ENCODE measurements at places on chromosomes 7 and 10.

GRCh38 chr10:86413046-86413728 is 46.6 kb upstream of the GRID1 start:
- DNase-seq: no peak

- DNase-seq: no peak
Measured at GRCh38 chr7:142506601-142507000, 242.7 kb upstream of the PRSS1 start.

- DNase-seq: no peak
Measured at GRCh38 chr10:17497446-17498030, 43.1 kb upstream of the ST8SIA6 start.

GRCh38 chr10:35554036-35554435 is 51.1 kb upstream of the GJD4 start:
- DNase-seq: no peak

GRCh38 chr7:17007841-17008240 is 126.1 kb upstream of the AGR3 start:
- no peak for DNase-seq

- no peak for DNase-seq
Measured at GRCh38 chr7:107694386-107694785, 33.8 kb downstream of the SLC26A4 start.

DNA sequence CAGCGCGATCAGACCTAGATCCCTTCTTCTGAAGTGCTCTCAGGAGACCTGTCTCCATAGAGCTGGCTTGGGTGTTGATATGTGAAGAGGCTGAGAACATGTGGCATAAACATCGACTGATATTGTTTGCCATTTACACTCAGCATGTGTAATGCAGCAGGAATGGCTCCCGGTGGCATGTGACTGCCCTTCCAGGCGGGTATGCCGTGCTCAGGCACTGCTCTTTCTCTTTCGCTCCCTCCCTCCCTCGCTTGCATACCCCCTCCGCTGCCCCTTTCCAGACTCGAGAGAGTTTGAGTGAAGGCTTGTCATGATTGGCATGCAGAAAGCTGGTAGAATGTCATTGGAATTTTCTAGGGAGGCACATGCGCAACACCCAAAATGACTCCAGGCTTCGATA is 107.3 kb upstream of the PDCD4 start:
- no peak for DNase-seq

DNA sequence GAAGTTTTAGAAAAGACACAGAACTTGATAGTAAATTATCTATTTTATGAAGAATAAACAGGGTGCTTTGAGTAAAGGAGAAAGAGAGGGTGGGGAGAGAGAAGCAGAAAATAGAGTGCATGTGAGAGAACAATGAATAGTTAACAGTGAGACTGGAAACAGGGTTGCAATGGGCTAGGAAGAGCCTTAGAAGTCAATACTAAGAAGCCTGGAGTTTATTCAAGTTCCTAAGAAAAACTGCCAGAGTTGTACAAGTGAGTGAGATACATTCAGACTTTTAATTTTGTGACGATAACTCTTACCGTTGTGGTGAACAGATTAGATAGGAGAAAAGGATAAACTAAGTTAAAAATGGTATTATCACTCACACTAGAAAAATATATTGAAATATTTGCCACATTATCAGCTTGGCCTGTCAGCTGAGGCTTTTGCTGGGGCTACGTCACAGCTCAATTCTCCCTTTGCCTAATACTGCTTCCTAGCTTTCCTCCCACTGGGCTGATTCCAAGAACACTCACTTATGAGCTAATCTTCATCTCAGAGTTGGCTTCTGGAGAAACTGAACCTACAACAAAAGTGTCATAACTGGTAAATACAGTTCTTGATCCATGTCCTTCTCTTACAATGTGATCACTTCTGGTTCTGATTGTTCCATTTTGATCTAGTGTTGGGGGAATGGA is 92.7 kb downstream of the SEMA3D start:
- no peak for DNase-seq

DNA sequence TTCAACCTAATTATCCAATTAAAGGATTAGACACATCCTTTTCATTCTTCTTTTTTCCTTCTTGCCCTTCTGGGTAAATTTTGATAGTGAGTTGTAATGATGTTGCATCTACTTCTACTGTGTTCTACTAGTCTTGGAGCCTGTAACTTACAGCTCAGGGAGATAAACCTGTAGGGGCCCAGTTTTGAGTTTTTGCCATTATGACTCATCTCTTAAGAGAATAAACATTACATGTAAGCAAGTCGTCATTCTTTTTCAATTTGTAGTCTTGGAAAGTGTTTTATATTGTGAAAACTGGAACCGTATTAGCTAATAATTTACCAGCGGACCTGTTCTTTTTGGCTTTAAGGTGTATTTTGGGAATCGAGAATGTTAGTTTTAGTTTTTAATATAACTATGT is 89.7 kb upstream of the RPA3 start:
- DNase-seq: no peak

DNA sequence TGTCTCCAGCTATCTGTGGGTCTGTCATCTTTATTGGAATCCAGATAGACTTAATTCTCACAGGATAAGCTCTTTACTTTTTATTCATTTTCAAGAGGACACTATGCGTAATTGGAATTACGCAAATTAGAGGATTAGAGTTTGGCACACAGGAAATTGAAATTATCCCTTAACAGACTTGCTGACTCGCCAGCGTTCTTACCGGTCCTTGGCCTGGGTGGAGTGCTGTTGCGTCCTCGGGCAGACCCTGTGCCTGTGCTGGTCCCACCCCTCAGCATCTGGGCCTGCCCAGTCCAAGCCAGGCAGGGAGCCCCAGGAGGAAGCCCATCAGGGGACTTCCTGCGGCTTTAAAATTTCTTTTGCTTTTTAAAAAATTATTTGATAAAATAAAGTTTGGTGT is 101.8 kb downstream of the MKI67 start:
- no peak for DNase-seq

DNA sequence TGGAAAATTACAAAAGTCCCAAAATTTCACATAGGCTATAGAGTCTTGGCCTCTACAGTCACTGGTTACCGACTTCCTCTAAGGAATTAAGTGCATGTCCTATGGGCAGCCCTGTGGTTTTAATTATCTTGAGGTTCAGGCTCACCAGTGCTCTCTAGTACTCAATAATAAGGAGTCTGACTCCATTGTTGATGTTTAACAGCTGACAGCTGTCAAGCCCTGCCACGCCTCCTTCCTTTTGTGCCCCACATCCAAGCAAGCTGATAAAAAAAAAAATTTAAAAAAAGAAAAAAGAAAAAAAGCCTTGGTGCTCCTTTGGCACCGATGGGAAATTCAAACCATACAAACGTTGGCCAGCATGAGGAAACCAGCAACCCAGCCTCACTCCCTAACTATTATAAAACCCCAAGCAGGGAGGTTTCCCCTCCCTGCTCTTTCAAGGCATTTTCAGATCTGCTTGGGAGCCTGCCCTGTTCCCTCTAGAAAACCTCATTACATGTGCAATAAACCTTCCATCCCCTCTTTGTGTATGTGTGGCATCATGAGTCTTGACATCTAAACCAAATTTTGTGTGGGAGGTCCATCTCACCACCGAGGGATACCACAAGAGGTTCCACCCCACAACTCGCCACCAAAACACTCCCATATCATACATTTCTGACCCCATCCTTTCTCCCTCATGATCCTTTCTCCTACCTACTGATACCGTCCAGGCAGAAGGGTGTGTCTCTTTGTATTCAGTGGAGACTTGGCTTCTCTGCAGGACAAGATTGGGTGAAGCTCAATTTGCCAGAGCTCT is 70.9 kb upstream of the CCDC71L start:
- DNase-seq: no peak

DNA sequence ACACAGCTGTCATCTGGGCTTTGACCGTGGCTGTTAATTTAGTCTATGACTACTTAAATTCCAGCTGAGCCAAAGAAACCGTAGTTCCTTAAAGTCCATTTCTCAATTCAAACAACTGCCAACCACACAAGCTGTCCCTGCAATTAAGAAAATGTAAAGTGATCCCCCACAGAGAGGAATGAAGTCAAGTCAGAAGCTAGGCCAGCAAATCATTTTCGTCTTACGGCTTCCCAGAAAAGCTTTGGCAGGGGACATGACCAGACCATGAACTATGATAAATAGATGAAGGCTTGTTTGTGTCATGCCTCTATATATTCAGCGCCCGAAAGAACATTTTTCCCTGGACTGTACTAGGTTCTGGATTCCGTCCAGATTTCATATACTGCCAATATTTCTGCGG is 54.6 kb downstream of the HACD1 start:
- DNase-seq: no peak

GRCh38 chr10:73117976-73118743 is 7.9 kb downstream of the NUDT13 start:
- no peak for DNase-seq

- no peak for DNase-seq
Measured at GRCh38 chr7:108109221-108109908, 20.8 kb downstream of the LAMB4 start.

DNA sequence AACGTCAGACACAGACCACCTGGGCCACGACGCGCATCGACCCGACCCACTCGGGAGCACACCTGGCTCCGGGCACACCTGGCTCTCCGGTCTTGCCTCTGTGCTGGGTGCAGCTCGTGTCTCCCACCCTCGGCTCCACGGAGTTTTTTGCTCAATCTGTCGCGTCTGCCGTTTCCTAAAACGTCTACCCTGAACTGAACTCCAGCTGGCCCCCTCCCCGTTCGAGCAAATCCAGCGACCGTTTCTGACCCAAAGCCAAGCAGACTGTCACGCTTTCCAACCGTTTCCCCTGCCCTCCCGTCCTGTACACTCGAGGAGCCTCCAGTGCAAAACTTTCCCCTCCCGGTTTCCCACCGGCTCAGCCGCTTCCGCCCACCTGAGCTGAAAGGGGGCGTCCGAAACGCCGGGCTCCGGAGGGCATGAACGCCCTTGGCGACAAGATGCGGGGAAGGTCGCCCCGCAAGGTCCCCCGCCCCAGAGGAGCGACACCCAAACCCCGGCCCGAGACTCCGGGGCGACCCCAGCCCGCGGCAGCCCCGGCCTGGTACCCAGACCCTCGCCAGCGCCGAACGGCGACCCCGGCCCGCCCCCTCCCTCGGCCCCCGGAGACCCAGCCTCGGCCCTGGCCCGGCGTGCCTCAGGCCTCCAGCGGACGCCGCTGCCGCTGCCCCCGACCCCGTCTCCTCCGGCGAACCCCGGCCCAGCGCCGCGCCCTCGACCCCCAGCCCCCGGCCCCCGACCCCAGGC is 557 bp downstream of the CYTH3 start:
- no peak for DNase-seq

GRCh38 chr7:155799514-155799913 is 12.7 kb downstream of the SHH start:
- DNase-seq: no peak

DNA sequence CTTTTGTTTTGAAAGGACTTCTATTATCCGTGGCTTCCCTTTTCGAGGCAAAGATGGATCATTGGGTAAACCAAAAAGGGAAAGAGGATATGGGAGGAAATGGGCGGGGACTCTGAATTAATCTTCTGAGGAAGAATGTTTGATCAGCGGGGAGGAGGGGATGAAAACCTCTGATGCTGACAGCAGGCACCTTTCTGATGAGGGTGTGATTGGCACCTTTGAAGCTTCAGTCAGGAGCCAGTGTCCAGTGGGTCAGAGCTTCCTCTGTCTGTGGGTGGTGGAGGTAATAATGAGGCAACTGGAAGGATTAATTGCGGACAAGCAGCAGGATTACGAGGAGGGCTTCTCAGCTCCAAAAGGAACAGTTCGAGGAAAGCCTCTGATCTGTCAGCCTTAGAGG is 877.6 kb downstream of the LRMDA start:
- no peak for DNase-seq

DNA sequence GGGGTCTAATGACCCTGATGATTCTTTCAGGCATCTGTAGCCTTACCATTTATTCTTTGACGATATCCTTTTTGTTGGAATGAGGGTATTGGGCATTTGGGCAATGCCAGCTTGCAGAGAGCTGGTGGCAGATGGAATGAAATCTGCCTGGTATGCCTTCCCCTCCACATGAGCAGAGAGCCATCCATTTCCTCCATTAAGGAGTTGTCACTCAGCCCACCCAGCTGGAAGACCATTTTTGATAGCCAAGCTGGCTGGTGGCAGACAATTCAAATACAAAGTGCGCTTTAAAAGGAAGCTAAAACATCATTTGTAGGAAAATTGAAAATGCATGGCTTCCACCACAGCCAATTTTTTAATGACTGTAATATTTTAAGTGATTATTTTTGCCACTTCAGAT is 240.1 kb upstream of the SLC26A5 start:
- no peak for DNase-seq

GRCh38 chr10:44673245-44673983 is 237.7 kb upstream of the TMEM72 start:
- no peak for DNase-seq

- no peak for DNase-seq
Measured at GRCh38 chr10:97089209-97089870, 96.4 kb downstream of the SLIT1 start.

DNA sequence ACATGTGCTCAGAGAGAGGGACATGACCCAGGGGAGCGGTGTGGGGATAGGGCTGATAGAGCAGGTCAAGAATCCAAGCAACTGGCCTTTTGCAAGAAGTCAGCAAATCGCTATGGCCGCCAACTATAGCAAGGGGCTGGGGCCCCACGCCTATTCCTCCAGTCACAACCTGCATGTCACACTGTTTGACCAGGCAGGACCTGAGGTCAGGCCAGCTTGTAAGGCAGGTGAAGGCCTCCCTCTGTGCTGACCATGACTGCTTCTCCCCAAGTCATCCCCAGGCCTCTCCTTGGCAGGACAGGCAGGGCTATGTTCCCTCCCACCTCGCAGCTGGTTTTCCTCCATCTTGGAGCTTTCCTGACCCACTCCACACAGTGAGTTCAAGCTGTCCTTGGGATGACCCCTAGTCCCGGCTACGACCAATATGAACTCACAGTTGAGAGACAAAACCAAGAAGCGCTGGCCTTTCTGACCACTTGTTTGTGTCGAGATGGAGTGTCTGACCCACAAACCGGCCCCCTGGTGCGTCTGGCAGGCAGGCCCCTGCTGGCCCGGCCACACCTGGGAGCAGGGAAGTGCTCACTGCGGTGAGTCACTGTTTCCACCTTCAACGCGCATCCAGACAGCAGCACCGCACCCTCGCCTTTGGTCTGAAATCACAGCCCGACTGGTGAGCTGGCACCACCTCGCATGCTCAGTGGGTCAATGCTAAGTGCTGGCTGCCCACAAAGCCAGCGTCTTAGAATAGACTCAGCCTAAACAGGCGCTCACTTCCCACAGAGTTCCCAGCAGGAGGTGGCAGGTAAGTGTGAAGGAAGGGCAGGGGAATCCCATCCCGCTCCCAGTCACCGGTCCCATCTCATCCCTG is 81.4 kb downstream of the VWA2 start:
- DNase-seq: no peak

DNA sequence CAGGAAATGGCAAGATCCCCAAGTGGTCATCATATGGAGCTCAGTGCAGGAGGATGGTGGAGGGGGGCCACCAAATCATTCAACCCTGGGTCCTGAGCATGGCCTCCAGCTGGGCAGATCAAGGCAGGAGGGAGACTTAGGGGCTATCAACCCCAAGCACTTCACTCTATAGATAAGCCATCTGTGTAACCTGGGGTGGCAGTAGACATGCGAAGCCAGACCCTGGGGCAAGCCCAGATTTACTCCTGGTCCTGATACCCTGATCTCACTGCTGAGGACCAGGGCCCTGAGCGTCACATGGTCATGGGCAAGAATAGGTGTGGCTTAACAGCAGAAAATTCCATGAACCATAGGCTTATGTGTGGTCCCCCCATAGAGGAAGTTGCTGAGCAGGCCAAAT is 173.0 kb upstream of the ADCY1 start:
- DNase-seq: no peak
